NCI-H510A treated with DMSO at 0.1 percent for 48 hours (cell line): ENCODE measurements at places on chromosomes 4 and X.

DNA sequence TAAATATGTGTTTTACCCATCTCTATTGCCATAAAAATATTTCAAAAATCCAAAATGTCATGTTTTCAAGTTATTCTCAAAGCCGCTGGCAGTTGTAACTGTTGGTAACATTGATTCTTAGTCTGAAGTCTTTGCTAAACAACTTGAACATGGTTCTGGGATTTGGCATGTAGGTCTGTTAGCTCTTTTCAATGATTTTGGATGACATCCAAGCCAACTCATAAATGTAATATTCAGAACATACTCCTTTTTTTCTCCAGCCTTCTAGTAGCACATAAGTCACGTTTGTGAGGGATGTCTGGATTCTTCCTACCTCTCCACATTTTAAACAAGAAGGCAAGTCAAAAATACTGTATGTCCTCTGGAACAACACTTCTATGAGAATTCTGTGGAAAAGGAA lies 305.3 kb downstream of the PRR32 start:
- DNase-seq: no peak

DNA sequence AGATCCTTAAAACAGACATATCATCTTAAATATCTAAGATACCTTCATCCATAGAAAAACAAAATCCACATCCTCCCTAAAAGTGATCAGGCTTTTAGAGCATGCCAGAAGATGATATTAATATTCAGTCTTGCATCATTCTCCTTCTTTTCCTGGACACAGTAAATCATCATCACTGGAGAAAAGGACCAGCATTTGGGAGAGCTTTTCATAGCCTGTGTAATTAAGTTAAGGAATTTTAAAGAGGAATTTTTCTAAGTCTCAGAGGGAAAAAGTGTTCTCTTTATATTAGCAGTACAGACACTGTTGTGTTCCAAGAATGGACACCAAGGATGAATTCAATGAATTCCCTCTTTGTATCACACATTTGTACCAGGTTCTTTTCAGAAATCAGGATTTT lies 696 bp downstream of the SCRG1 start:
- DNase-seq: no peak

- DNase-seq: no peak
Measured at GRCh38 chrX:154695911-154696675, 42.7 kb upstream of the CTAG2 start.

- no peak for DNase-seq
Measured at GRCh38 chr4:150421612-150422011, 160.3 kb upstream of the MAB21L2 start.
